ENCODE measurements at places on chromosomes 1 and 21.
A peak's percentile ranks its signal among the peaks of the same experiment; 100 is the strongest.

- DNase-seq = no peak
These were observed 587.3 kb downstream of the PTPRC start for GRCh38 chr1:199226163-199226562.

DNA sequence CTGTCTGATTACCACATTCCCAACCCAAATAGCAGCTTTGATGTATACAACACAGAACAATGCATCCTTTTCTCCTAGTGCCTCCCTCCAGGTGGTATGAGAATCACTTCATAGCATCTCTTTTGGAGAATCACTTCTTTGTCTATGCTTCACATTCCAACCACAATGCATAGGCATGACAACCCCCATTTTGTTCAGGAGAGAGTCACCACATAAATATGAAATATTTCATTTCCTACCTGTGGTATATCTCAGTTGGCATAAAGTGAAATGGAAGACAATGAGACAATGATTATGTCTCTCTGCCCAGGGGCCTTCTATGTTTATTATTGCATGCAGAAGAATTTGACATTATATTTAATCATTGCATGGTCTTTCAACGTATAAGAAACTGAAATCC lies 112.2 kb downstream of the BRINP2 start:
- no peak for DNase-seq

- DNase-seq = no peak
These were observed 129.0 kb upstream of the CAMK1G start for GRCh38 chr1:209454340-209454994.

- DNase-seq = no peak
These were observed 36.5 kb downstream of the TNFRSF8 start for GRCh38 chr1:12099610-12100009.

- DNase-seq = peak; percentile 86
These were observed 350.9 kb downstream of the ST6GALNAC3 start for GRCh38 chr1:76425201-76426145.

DNA sequence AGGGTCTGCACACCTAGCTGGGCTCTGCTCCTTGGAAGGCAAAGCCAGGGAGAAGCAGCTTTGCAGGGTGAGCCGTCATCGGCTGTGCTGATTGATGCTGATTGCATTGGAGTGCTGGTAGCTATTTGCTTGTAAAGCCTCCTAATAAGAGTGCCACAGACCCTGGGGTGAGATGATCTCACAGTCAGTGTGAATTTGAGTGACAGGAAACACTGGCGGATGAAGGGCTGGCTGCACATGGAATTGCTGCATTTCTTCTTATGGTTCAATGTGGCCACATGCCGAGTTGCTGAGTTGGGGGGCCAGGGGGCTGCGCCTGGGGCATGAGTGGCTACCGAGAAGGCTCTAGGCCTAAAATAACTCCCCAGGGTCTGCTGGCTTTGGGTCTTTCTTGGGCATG lies 138.2 kb upstream of the CACNA1E start:
- no peak for DNase-seq
